Stimulated activated CD4-positive, alpha-beta T cell treated with anti-CD3 and anti-CD28 coated beads, Interleukin-2, amount 100 ng/mL, for 48 hours (primary cell): ENCODE measurements at places on chromosomes 11 and 22.

DNA sequence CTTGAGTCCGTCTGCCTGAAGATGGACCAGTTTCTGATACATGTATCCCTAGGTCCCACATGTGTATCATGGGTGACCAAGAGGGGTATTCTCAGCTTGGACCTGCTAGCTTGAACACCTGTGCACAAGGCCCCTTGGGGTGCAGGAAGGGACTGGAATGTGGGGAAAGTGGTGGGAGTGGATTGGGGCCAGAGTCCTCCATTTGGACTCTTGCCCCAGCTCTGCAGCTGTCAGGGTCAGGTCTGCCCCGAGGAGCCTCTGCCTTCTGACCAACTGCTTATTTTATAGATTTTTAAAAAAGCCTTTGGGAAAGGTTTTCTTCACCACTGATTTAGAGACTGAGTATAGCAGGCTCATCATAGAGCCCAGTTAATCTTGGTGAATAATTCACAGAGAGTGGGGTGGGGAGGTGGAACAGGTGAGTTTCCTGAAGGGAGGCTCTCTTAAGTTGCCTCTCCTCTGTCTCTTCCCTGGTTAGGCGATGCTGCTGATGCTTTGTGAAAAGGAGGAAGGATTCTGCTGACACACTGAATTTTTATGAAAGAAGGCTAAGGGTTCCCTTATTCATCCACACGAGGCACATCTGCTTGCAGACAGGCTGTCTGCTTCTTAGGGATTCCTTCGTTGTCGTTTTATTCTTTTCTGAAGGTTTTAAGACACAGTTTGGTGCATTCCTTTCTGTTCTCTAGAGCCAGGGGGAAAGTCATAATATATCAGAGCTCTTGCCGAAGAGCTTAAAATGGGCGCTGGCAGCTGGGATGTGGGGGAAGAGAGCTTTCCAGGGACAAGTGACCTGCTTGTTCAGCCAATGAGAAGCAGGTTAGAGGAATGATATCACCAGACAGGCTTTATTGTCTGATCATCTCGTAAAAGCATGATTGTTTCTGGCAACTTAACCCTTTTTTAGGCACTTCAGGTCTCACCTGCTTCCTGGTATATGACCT is 19.9 kb downstream of the TRIM44 start:
- DNase-seq: no peak

GRCh38 chr11:30585125-30585891 is 845 bp downstream of the MPPED2 start:
- DNase-seq: no peak

DNA sequence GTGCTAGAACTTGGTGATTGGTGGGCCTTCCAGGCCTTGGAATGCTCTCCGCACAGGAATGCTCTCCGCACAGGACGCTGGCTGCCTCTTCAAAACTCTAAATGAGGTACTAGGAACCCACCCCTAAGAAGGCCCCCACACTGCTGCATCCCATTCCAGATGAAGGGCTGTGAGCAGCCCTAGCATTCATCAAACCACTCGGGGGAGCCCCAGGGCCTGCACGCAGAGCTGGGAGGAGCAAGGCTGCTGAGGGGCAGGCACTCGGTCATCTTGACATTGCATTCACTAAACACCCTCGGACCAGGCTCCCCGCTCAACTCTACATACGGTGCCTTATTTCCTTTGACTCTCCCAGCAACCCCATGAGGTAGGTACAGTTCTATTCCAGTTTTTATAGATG is 49.2 kb upstream of the EMID1 start:
- DNase-seq: no peak

GRCh38 chr22:41028841-41029240 is 63.6 kb upstream of the EP300 start:
- DNase-seq: no peak

- no peak for DNase-seq
Measured at GRCh38 chr11:79570104-79570503, 129.3 kb upstream of the TENM4 start.

DNA sequence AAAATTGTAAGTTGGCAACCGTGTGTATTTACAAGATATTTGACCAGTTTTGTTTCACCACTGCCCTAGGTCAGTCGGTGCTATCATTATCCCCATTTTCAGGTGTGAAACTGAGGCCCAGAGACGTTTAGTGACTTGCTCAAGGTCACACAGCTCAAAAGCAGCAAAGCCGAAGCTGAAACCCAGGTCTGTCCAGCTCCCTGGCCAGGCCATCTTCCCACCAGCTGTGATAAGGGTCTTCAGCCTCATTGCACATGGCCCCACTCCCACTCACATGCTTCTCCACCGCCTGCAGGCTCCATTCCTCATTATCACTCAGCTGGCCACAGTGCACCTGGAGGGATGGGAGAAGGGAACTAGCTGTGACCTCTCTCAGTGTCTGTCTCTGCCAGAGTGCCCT is 83.2 kb downstream of the PDE2A start:
- DNase-seq: no peak

DNA sequence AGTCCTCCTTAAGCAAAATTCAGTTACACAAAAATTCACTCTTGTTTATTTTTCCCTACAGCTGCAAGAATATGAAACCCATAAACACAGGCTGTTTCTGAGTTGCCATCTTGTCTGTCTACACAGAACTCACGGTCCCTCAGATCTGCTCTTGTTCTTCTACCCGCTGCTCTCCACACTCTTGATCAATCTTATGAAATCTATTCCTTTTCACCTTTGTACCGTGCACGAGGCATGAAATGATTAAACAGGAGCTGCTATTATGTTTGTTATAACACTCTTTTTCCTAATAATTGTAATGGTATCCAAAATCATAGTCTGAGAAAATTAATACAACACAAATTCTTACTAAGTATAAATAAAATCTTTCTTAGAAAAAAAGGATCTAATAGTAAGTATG is 266.1 kb upstream of the PITPNB start:
- no peak for DNase-seq

GRCh38 chr11:127492029-127492428 is 491.5 kb upstream of the KIRREL3 start:
- DNase-seq: no peak

GRCh38 chr22:48489551-48490499 is 1337.8 kb downstream of the BRD1 start:
- no peak for DNase-seq

- no peak for DNase-seq
Measured at GRCh38 chr11:71491531-71491930, 35.5 kb upstream of the KRTAP5-7 start.

- DNase-seq: no peak
Measured at GRCh38 chr11:28026634-28027290, 81.2 kb downstream of the KIF18A start.

DNA sequence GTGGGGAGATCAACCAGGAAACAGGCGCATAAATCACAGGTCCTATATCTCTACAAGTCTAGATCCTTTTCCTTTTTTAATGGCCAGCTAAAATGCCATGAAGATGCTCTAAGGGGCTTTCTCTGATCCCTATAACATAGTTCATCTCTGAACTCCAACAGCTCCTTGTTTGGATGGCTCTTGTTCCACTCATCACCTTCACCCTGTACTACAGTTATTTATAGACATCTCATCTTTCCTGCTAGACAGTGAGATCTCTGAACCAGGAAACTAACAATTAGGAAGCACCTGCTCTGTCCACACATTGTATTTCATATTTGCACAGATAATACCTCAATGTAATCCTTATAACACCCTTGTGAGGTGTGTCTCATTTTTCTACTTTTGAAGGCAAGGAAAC is 31.6 kb downstream of the KCNA4 start:
- no peak for DNase-seq

GRCh38 chr22:19965771-19966709 is 24.4 kb upstream of the TXNRD2 start:
- DNase-seq: no peak

- no peak for DNase-seq
Measured at GRCh38 chr22:19122752-19123492, 710 bp upstream of the DGCR2 start.

DNA sequence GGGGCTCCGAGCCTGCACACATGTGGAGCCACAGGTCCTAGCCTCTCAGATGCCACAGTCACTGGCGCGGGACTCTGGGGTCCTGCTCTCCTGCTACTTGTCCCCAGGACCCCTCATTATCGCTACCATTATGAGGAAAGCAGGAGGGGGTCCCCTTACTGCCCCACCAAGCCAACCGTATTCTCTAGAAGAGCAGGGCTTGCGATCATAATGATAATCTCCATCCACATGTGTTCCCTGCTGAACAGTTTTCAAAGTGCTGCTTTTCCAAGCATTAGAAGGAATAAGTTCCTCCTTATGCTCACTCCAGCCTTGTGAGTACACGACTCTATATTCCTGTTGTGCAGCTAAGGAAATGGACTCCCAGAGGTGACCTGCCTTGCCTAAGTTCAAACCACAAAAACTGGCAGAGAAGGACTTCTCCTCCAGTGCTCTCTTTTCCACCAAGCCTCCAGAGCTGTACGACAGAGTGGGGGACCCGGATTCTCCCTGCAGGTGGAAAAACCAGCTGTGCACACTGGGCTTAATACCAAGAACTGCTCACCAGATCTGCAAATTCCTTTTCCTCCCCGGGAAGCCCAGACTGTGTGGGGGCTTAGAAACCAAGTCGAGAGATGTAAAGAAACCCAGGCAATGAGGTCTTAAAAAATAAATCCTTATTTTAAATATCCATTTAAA is 92.8 kb upstream of the DRD2 start:
- DNase-seq: no peak

DNA sequence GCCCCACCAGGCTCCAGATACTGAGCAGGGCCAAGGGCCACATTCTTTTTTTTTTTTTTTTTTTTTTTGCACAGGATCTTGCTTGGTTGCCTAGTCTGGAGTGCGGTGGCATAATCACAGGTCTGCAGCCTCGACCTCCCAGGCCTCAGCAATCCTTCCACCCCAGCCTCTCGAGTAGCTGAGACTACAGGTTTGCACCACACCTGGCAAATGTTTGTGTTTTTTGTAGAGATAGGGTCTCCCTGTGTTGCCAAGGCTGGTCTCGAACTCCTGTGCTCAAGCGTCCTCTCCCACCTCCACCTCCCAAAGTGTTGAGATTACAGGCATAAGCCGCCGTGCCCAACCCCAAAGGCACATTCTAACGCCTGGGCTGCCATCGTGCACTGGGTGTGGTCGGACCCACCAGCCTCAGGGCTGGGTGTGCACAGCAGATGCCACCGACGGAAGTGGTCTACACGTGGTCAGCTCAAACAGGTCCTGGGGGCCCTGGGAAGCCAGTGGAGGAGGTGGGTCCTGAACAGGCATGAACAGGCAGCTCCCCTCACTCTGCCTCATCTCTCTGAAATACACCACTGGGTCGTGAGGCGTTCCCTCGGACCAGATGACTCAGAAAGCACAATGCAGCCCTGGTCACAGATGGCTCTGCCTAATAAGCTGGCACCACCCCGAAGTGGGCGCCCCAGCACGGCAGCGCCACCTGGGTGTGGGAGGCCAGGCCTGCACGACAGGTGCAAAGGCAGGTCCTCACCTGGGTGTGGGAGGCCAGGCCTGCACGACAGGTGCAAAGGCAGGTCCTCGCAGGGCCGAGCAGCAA is 5.1 kb upstream of the B4GALNT4 start:
- peak; percentile 46 for DNase-seq

DNA sequence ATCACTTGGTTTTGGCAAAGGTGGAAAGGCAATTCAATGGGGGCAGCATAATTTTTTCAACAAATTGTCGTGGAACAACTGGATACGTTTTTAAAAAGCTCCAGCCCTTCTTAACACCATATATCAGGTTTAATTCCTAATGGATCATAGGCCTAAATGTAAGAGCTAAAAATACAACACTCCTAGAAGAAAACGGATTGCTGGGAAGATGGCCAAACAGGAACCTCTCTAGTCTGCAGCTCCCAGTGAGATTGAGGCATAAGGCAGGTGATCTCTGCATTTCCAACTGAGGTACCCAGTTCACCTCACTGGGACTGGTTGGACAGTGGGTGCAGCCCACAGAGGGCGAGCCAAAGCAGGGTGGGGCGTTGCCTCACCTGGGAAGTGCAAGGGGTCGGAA is 32.4 kb upstream of the SCGB1D1 start:
- DNase-seq: no peak

DNA sequence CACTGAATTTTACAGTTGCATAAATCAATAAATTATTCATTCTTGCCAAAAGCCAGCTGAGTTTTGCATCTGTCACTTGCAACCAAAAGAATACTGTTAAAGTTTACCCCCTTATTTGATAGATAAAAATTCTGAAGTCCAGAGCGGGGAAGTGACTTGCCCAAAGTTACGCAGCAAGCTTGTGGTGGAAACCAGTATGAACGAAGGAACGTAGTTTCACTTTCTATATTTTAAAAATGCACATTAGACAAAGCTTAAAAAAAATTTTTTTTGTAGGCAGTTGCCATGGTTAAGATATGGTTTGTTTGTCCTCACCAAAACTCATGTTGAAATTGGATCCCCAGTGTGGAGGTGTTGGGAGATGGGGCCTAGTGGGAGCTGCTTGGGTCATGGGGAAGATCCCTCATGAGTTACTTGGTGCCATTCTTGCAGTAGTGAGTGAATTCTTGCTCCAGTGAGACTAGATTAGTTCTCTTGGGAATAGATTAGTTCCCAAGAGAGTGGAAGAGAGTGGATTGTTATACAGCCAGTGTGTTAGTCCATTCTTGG is 46.3 kb upstream of the SEZ6L start:
- DNase-seq: no peak

GRCh38 chr11:46697303-46697702 is 3.1 kb downstream of the ARHGAP1 start:
- no peak for DNase-seq
